ENCODE measurements at places on chromosomes 11 and 22. TPM values are rescaled to one million over a fixed set of nuclear protein-coding genes. Genes with fewer than 3 reads are reported as not detected.

PHOX2A gene
- not detected for total RNA-seq

KCNQ1OT1 gene
- total RNA-seq, result 1.5 TPM

POU2AF3 gene
- not detected for total RNA-seq

TH gene
- total RNA-seq, result not detected

RAB39A gene
- 0.05 TPM for total RNA-seq

DMC1 gene
- total RNA-seq, result 1.8 TPM

NCF4 gene
- total RNA-seq, result 0.17 TPM

MPEG1 gene
- total RNA-seq, result not detected

UPK3A gene
- not detected for total RNA-seq

CHRM1 gene
- not detected for total RNA-seq

SMTNL1 gene
- not detected for total RNA-seq

SCN4B gene
- total RNA-seq, result 0.09 TPM

AQP11 gene
- total RNA-seq, result 0.68 TPM

PANX3 gene
- not detected for total RNA-seq

DUSP8 gene
- 0.37 TPM for total RNA-seq

THY1 gene
- 0.28 TPM for total RNA-seq

ASRGL1 gene
- total RNA-seq, result 27.4 TPM

OOSP3 gene
- not detected for total RNA-seq

PITPNB gene
- total RNA-seq, result 50.9 TPM

MS4A6A gene
- total RNA-seq, result 6.0 TPM

CADM1 gene
- 0.56 TPM for total RNA-seq

PLAAT2 gene
- total RNA-seq, result 0.14 TPM

MMP8 gene
- not detected for total RNA-seq

ADORA2A gene
- total RNA-seq, result 11.4 TPM

DEPDC7 gene
- 0.17 TPM for total RNA-seq

GPR152 gene
- total RNA-seq, result not detected

IL18 gene
- 0.33 TPM for total RNA-seq

SLC29A2 gene
- 2.3 TPM for total RNA-seq

CCDC89 gene
- not detected for total RNA-seq

SAA2 gene
- 2.0 TPM for total RNA-seq

HMGXB4 gene
- 13.4 TPM for total RNA-seq

WNT11 gene
- not detected for total RNA-seq

TSGA10IP gene
- not detected for total RNA-seq

IGLL1 gene
- total RNA-seq, result not detected

PANX2 gene
- total RNA-seq, result 0.34 TPM

LRRC4C gene
- total RNA-seq, result not detected

TM7SF2 gene
- 31.4 TPM for total RNA-seq

NRGN gene
- 1.3 TPM for total RNA-seq

OR51A4 gene
- total RNA-seq, result not detected

APLNR gene
- total RNA-seq, result 19.6 TPM

SAA1 gene
- total RNA-seq, result 0.98 TPM

CRYBB2 gene
- not detected for total RNA-seq

RIMBP3C gene
- total RNA-seq, result 0.09 TPM

RCOR2 gene
- total RNA-seq, result 0.09 TPM

TSPAN32 gene
- total RNA-seq, result not detected

PPFIA1 gene
- 39.9 TPM for total RNA-seq

FOLR1 gene
- 0.68 TPM for total RNA-seq

SLCO2B1 gene
- total RNA-seq, result 3.7 TPM

HBB gene
- not detected for total RNA-seq

OR5B21 gene
- total RNA-seq, result not detected

KRTAP5-10 gene
- not detected for total RNA-seq

OR5I1 gene
- not detected for total RNA-seq

CCDC15 gene
- 2.9 TPM for total RNA-seq

H19 gene
- total RNA-seq, result 66.4 TPM

BID gene
- total RNA-seq, result 45.3 TPM

HSPB2 gene
- total RNA-seq, result not detected

TPH1 gene
- total RNA-seq, result not detected

YPEL1 gene
- total RNA-seq, result 5.1 TPM
